ENCODE measurements at places on chromosomes 7 and 10.

DNA sequence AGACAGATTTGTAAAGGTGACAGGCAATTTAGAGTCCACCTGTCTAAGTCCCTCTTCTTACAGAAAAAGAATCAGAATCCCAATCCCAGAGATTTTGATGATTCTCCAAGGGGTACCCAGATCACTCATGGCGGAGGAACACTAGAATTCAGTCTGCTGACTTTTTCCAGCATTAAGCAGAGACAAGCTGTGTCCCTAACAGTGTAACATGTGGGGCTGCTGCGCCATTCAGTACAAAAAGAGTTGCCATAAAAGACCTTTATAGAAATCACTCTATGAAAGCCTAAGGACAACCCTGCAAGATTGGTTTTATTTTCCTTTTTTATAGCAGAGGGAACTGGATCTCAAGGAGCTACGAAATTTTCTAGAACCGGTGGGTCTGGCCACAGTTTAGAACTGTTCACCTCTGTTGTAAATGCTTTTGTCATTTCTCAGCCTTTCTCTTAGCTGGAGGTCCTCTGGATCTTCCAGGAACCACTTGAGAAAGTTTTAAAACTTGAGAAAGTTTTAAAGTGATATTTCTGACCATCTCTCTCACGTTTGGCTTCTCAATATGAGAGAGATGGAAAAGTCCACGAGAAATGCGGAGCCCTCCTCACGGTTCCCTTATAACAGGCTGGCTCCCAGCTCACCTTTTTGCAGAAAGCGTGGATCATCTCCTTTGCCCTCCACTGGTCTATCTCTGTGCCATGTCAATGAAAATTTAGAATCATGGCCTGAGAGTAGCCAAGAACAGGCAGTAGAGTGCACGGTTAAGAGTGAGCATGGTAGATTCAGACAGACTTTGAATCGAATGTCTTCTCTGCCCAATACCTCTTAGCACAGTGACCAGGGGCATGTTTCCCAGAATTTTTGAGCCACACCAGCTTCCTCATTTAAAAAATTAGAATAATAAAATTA lies 826 bp downstream of the GIMAP7 start:
- no peaks in the 10 kb centered on the region for H3K4me1 ChIP-seq
- H3K36me3 ChIP-seq, result no peaks in the 10 kb centered on the region
- no peak overlapping the region for H3K27ac ChIP-seq
- no peak for DNase-seq

GRCh38 chr7:67100956-67101361 lies 104.3 kb downstream of the TYW1 start:
- no peaks in the 10 kb centered on the region for H3K27me3 ChIP-seq
- H3K4me3 ChIP-seq, result no peak overlapping the region
- no peak overlapping the region for H3K27ac ChIP-seq
- no peaks in the 10 kb centered on the region for H3K4me1 ChIP-seq
- H3K36me3 ChIP-seq, result peaks cover 2% of the 10 kb centered on the region

- H3K4me1 ChIP-seq, result peaks cover 6% of the 10 kb centered on the region
- no peaks in the 10 kb centered on the region for H3K36me3 ChIP-seq
- H3K4me3 ChIP-seq, result no peak overlapping the region
- no peak for DNase-seq
- H3K27me3 ChIP-seq, result no peaks in the 10 kb centered on the region
- H3K27ac ChIP-seq, result no peak overlapping the region
These were observed 46.5 kb downstream of the INPP5A start for GRCh38 chr10:132584081-132584480.

- peaks cover 19% of the 10 kb centered on the region for H3K27me3 ChIP-seq
- no peak for DNase-seq
- H3K4me1 ChIP-seq, result peaks cover 4% of the 10 kb centered on the region
- no peaks in the 10 kb centered on the region for H3K36me3 ChIP-seq
These were observed 211.9 kb downstream of the CXCL12 start for GRCh38 chr10:44172883-44173607.

DNA sequence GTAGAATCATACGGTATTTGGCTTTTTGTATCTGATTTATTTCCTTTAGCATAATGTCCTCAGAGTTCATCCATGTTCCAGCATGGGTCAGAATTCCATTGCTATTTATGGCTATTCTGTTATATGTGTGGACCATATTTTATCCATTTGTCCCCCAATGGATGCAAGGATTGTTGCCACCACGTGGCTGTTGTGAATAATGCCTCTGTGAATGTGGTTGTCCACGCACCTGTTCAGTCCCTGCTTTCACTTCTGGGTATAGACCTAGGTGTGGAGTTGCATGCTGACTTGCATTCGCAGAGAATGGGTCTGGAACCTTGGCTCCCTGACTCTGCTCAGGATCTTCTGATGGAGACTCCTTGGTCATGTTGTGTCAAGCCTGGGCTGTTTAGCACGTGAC lies 199.9 kb downstream of the CAMK1D start:
- no peaks in the 10 kb centered on the region for H3K36me3 ChIP-seq
- no peak overlapping the region for H3K4me3 ChIP-seq
- no peak for DNase-seq
- no peaks in the 10 kb centered on the region for H3K27me3 ChIP-seq

GRCh38 chr7:156017916-156018700 lies 205.8 kb upstream of the SHH start:
- H3K4me3 ChIP-seq, result no peak overlapping the region
- no peak for DNase-seq
- no peaks in the 10 kb centered on the region for H3K27me3 ChIP-seq
- H3K27ac ChIP-seq, result no peak overlapping the region

DNA sequence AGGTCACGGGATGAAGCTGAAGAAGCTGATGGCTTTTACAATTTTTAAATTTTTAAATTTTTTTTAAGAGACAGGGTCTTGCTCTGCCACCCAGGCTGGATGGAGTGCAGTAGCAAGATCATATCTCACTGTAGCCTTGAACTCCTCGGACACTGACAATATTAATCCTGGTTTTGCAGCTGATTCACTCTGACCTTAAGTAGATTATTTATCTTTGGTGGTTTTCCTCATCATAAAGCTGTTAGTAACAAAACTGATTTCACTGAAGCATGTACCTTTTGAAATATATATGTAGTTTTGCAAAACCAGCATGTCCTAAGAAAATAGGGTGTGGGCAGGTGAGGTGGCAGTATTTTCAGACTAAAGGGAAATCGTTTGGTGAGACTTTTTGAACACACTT lies 56.0 kb downstream of the DYNC2I1 start:
- H3K27me3 ChIP-seq, result no peaks in the 10 kb centered on the region
- peaks cover 11% of the 10 kb centered on the region for H3K36me3 ChIP-seq
- H3K4me1 ChIP-seq, result no peaks in the 10 kb centered on the region
- peak; percentile 27 for DNase-seq
- H3K4me3 ChIP-seq, result no peak overlapping the region

Data from IMR-90 (cell line).